ENCODE measurements at places on chromosomes 6 and 20.
A peak's percentile ranks its signal among the peaks of the same experiment; 100 is the strongest.

GRCh38 chr20:8780915-8781314 lies 288.0 kb upstream of the PLCB4 start:
- no peak for DNase-seq

GRCh38 chr6:143961066-143961465 lies 47.0 kb downstream of the PLAGL1 start:
- DNase-seq = no peak

DNA sequence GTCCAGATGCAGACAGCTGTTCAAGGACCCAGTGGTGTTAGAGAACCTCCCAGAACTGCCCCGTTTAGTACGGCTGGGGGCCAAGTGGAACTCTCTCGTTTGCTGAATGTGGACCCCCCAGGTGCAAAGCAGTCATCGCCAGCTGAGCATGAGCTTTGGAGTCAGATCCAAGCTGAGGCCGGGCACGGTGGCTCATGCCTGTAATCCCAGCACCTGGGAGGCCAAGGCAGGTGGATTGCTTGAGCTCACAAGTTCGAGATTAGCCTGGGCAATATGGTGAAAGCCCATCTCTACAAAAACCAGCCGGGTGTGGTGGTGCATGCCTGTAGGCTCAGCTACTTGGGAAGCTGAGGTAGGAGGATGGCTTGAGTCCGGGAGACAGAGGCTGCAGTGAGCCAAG lies 29.7 kb downstream of the FOXC1 start:
- DNase-seq = no peak

- no peak for DNase-seq
Measured at GRCh38 chr6:2125158-2125557, 120.2 kb downstream of the GMDS start.

- DNase-seq = no peak
Measured at GRCh38 chr20:57592263-57593092, 27.7 kb downstream of the ZBP1 start.

DNA sequence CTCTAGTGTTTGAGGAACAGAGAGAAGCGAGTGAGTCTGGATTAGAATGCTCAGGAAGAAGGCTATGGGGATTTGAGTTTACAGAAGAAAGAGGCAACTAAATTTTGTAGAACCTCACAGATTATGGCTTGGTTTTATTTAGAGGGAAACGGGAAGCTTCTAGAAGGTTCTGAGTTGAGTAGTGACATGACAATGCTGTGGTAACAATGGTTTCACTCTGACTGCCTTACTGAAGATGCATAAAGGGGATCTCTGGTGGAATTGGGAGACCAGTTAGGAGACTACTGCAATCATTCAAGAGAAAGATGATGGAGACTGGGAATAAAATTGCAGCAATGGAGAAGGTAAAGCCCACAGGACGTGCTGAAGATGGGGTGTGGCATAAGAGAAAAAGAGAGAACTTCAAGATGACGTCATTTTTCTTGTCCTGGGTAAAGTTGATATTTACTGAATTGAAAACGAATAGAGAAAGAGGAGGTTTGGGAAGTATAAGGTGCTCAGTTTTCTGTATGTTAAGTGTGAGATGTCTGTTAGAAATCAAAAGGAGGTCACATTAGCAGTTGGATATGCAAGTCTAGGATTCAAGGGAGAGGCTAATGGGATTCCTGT lies 710.1 kb upstream of the NRSN1 start:
- no peak for DNase-seq

- DNase-seq = no peak
Measured at GRCh38 chr6:165985806-165986299, 181.8 kb downstream of the TBXT start.

DNA sequence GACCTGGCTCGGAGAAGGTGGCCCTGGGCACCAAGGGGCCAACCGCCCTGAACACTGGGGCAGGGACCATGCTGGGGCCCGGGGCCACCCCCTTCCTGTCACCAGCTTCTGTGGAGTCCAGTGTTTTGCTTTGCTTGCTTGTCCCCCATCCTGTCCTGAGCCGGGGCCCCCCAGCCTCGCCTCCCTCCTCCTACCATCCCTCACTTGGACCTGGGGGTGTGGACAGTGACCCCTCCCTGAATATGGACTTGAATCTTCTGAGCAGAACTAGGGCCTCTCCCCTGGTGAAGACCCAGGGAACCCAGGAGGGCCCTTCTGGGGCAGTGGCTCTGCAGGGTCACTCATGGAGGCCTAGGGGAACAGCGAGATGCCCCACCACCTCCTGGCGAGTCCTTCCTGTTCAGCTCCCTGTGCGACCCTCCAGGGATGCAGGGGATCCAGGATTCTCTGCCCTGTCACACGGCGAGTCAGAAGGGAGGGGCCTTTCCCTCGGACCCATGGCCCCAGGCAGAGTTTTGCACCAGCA lies 41.6 kb downstream of the VSTM2L start:
- DNase-seq = no peak

GRCh38 chr6:143166247-143166695 lies 105.6 kb downstream of the AIG1 start:
- no peak for DNase-seq

DNA sequence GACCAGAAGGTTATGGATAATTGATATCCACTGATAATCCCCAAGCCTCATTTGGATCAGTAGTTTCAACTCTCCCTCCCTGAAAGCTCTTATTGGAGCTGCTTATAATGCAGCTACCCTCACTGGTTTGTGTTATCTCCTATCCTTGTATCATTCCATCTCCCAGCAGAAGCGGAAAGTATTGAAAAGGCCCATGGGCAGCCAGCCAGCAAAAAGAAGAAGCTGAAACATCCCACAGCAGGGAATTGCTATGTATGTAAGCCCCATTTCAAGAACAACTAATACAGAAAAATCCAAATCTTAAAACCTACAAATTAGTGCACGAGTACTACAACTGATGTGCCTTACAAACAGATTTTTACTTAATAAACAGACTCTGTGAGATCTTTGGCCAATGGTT lies 269.0 kb upstream of the ECI2 start:
- DNase-seq = no peak

- DNase-seq = no peak
Measured at GRCh38 chr6:99189823-99190721, 159.4 kb downstream of the FAXC start.

- DNase-seq = no peak
Measured at GRCh38 chr6:132445201-132445951, 44.1 kb upstream of the MOXD1 start.

DNA sequence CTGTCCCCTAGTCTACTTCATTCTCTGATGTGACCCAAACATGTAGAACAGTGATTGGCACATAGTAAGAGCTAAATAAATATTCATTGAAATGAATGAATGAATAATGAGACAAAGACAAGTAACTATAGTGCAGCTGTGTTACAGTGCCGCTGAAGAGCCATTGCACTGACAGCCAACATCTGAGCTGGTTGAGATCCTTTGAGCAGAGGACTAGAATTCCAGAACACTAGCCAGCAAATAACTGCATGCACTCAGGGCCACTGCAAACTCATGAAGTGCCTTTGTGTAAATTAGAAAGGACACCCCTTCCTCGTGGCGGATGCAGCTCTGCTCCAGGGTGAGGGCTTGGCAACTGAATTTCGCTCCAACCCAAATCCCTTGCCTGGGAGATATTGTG lies 230.3 kb upstream of the CDYL start:
- no peak for DNase-seq

DNA sequence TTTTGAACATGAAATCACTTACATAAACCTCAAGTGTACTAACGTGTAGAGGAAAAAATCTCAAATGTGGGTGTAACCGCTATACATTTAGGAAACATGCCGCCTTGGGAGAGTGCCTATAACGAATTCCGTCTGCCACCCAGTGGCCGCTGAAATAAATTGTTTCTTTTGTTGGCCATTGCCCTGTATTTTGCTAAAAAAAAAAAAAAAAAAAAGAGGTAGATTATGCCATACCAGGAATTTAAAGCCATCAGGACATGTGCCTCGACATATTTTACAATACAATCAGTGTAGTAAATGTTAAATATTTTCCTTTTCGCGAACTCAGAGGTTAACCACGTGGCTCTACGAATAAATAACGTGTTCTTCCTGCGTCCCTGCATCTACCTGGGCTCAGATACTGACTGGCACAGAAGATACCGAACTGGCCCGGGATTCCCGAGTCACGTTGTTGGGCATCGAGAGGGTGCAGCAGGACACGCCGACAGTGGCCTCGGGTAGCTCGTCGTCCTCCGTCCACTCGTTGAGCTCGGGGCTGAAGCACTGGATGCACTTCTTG lies 14.3 kb downstream of the KLHL31 start:
- peak; percentile 90 for DNase-seq

GRCh38 chr6:125251516-125252220 lies 50.1 kb downstream of the HDDC2 start:
- DNase-seq = no peak

DNA sequence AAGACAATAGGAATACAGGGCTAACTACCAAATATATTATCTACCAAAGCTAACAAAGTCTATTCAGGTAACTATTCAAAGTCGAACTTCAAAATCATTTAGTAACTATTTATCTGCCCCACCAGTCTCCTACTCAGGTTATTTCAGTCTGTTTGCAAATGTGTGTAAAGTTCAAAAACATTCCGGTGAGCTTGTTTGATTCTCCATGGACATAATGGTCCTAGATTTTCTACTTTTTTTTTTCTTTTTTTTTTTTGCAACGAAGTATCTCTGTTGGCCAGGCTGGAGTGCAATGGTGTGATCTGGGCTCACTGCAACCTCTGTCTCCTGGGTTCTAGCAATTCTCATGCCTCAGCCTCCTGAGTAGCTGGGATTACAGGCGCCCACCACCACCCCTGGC lies 236.0 kb upstream of the FOXQ1 start:
- DNase-seq = no peak

DNA sequence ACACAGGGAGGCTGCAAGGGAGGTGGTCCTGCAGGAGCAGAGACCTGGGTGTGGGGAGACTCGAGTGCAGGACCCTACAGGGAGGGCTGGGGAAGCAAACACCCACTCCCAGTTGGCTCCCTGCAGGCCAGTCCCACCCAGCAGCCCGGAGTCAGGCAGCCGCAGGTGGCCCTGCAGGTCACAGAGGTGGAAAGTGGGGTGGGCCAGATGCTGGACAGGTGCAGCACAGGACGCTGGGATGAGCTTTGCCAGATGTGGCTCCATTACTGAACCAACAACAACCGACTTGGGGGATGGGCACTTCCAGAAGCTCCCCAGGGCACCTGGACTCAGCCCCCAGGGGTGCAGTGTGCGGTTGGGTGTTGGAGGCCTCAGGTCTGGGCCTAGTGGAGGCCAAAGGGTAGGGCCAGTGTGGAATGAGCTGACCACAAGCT lies 26.6 kb upstream of the MYT1 start:
- DNase-seq = no peak

GRCh38 chr6:85677234-85677956 lies 34.7 kb upstream of the SYNCRIP start:
- DNase-seq = peak; percentile 88

- DNase-seq = no peak
Measured at GRCh38 chr20:10415013-10415650, 18.9 kb downstream of the MKKS start.
